ENCODE measurements at places on chromosomes 13 and 19.

GRCh38 chr13:41930154-41930553 lies 30.8 kb downstream of the VWA8 start:
- no peak for DNase-seq

GRCh38 chr13:100738176-100738855 lies 63.7 kb upstream of the TMTC4 start:
- DNase-seq, result no peak

- DNase-seq, result no peak
These were observed 41.0 kb upstream of the ZNF91 start for GRCh38 chr19:23436318-23436717.

DNA sequence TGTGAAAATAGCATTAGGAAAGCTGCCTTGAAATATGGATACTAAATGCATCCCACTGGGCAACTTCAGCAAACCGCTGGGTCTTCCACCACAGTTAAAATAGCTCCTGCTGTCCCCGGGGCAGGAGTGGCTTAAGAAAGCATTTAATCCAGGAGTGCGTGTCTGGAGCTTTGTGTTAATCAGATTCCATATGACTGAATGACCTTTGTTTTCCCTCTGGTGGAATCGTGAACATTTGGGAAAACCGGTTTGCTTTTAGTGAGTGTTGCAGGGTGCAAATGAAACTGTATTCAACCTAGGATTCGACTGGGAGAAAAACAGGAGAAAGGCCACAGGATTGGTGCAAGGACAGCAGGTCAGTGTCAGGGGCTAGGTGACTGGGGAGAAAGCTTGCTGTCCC lies 237.6 kb upstream of the MAB21L1 start:
- DNase-seq, result no peak

GRCh38 chr19:50639121-50640112 lies at the start of gene SYT3:
Gene SYT3, minus strand, starts transcription at chr19:50639881. Its CDS starts 2,470 bp downstream, at chr19:50637411.
- no peak for DNase-seq

DNA sequence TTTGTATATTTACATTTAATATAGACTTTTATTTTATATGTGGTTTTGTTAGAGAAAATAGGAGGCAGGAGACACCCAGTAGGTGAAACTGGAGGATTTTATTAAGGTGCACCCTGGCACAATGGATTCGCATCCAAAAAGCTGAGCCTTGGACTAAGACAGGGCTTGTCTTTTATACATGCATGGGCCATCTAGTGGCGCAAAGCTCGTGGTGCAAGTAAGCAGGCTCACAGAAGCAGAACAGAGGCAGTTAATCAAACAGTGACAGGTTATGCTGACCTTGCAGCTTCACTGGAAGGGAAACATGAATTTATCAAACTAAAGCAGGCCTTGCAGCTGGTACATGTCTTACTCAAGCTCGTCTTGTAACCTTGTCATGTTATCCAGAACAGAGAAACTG lies 58.8 kb upstream of the ZNF681 start:
- no peak for DNase-seq

- DNase-seq, result no peak
These were observed 59.0 kb downstream of the CCDC70 start for GRCh38 chr13:51920786-51921185.

DNA sequence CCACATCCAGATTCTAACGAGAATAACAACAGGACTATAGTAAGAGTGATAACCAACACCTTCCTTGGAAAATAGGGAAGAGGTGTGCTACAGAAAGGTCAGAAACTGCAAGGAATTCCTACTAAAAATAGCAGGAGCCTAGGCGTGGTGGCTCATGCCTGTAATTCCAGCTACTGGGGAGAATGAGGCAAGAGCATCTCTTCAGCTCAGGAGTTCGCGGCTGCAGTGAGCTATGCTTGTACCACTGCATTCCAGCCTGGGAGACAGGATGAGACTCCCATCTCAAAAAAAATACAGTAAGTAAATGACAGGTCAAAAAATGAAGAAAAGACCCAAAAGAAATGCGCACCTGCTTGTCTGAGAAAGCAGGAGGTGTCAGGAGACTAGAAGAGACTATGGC lies 101.5 kb upstream of the TSHZ3 start:
- DNase-seq, result no peak

DNA sequence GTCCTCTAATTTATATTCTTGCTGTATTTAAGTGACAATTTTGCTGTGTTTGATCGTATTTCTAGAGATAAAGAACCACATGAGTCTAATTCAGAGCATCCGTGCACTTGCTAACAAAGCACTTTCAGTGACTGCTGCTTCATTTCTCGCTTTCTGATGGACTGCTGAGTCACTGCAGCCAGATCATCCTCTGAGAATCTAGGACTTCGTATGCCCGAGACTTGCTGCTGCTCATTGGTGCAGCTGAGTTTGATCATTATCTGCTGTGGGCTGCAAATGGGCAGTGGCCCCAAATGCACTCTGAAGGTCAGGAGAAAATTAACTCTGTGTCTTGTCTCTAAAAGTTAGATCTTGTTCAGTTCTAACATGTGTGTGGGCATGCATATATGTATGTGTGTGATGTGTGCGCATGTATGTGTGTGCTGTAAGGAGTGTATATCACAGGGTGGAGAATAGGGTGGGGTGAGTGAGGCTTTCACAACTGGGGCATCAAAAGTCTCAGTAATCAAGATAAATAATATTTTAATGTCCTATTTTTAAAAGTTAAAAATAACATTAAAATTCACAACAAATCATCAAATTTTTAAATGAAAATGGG lies 342.6 kb downstream of the MTUS2 start:
- DNase-seq, result no peak

- DNase-seq, result no peak
These were observed 23.0 kb downstream of the PAN3 start for GRCh38 chr13:28161370-28161769.

GRCh38 chr19:35787227-35787799 lies 11.9 kb downstream of the ARHGAP33 start:
- DNase-seq, result no peak

DNA sequence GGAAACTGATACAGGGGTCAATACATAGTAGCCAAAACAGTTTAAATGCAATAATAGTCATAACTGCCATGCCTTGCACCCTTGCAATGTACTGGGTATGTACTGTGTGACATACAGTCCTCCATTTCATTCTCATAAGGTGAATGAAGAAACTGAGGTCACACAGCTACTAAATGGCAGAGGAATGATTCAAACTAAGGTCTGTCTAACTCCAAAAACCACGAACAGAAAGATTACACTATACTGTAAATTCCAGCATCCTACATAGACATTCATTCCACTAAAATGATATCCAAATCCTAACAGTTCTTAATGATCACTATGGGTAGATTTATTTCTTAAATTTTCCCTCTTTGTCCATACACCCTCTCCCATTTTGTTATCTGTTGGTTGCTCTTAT lies 238.1 kb upstream of the SERP2 start:
- DNase-seq, result no peak

DNA sequence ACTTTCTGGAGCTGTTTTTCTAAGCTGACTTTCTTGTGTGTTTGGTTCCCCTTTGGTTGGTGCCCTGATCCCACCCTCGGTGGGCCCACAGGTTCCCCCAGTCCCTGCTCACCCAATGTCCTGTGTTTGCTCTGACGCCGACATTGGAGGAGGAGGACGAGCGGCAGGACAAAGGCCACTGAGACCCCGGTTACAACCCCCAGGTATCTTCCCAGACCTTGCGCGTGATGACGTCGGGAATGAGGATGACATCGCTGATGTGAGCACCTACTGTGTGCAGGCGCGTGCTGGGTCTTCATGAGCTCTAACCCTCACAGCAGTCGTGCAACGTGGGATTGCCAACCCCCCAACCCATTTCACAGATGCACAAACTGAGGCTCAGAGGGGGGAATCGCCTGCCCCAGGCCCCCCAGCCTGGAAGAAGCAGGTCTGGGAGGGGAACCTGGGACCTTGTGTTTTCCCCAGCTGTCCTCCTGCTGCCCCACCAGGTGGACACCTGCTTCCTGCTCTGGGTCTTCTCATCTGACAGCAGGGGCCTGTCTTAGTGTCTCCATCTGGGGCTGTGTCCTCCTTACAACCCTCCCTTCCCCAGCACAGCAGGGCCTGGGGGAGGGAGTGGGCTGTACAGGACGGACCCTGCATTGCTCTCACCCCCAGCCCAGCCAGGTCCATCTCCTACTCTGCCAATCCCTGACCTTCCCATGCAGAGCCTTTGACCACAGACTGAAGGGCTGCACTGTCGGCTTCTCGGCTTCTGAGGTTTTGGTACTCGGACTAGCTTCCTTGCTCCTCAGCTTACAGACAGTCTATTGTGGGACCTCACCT lies 4.7 kb upstream of the LILRA6 start:
- DNase-seq, result no peak

- DNase-seq, result no peak
These were observed 4.3 kb downstream of the KLF2 start for GRCh38 chr19:16328824-16329482.

DNA sequence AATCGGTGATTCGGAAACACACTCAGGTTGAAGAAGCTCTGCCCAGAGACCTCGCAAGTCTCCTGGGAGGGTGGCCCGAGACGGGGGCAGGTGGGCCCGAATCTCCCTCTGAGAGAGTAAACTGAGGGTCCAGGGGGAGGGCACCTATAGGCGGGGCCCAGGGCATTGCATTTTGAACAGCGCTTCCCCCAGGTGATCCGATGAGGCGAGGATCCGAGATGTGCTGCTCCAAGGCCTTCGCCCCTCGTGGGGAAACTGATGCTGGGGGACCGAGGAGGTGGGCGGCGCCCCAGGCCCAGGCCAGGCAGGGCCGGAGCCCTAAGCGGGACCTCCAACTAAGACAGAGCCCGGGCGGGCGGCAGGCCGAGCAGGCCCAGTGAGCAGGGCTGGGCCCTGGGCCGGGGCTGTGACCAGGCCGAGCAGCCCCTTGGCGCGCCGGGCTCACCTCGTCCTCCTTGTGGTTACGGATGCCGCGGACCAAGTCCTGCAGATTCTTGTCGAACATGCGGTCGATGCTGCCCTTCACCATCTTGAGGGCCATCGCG lies 500 bp downstream of the AP3D1 start:
- no peak for DNase-seq

GRCh38 chr19:51737924-51738323 lies 13.8 kb downstream of the FPR1 start:
- no peak for DNase-seq

DNA sequence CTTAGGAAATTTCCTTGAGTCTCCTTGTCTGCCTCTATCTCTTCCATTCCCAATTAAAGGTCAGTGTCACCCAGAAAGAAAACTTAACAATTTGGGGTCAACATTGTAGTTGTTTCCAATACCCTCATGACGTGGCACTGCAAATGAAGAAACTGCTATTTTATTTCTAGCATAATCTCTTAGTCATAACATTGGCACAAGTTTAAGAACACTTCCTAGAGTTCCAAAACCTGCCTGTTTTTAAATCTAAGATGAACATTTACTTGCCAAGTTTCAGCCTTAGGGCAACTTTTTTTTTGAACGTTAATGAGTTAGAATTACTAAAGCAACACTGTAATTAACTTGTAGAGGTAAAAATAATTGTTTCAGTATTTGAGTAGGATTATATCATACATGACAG lies 108.0 kb downstream of the LMO7 start:
- DNase-seq, result no peak

GRCh38 chr13:77530875-77531274 lies 4.6 kb upstream of the SCEL start:
- DNase-seq, result no peak

- no peak for DNase-seq
These were observed 4.4 kb downstream of the JAK3 start for GRCh38 chr19:17843292-17843827.

DNA sequence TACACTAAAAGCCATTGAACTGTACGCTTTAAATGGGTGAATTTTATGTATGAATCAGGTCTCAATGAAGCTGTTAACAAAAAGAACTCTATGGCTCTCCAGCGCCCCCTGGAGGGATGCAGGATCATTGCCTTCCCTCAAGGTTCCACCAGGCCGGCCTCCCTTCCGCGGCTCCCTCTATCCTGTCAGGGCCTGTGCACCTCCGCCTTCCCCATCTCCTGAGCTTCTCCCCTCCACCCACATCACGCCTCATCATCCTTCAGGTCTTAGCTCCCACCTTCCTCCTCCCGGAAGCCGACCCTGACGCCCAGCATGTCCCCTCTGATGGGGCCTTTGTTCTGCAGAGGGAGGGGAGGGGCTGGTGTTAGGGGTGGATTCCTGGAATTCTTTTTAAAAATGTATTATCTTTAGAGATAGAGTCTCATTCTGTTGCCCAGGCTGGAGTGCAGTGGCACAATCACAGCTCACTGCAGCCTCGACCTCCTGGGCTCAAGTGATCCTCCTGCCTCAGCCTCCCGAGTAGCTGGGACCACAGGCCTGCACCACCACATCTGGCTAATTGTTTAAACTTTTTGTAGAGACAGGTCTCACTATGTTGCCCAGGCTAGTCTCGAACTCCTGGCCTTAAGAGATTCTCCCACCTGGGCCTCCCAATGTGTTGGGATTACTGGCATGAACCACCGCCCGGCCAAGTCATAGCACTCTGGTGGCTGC lies 27.7 kb downstream of the MEIS3 start:
- DNase-seq, result no peak

DNA sequence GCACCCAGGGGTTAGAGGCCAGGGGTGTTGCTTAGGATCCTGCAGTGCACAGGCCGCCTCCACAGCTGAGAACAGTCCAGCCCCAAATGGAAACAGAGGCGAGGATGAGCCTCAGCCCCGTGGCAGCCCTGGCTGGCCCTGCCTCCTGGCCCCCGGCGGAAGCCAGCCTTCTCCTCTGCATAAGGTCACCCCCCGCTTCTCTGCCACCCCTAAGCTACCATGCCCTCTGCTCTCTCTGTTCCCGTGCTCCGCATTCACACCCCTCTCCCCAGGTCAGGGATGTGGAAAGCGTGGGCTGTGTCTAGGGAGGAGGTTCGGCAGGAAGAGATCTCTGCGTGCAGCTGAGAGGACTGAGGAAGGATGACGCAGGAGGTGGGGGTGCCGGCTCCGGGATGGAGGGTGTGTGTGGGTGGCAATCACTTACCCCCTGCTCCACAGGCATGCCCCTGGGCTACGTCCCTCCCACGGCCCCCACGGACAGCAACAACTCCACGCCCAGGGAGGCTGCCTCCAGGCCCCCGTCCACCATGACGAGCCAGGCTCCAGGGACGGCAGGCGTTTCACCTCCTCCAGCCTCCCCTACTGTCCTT lies 6.0 kb downstream of the SSC5D start:
- DNase-seq, result no peak

GRCh38 chr19:49718991-49719390 lies 28.1 kb downstream of the CPT1C start:
- DNase-seq, result no peak

GRCh38 chr19:33448159-33448516 lies 73.5 kb downstream of the PEPD start:
- DNase-seq, result no peak

- no peak for DNase-seq
These were observed 1150.2 kb upstream of the PCDH9 start for GRCh38 chr13:68380041-68380973.

- DNase-seq, result no peak
These were observed 8.7 kb downstream of the URAD start for GRCh38 chr13:27979765-27980279.

- DNase-seq, result no peak
These were observed 13.0 kb downstream of the OR7A5 start for GRCh38 chr19:14821937-14822336.

- no peak for DNase-seq
These were observed 106.6 kb downstream of the COL4A1 start for GRCh38 chr13:110200276-110200870.

Measured in pulmonary artery endothelial cell (primary cell).